ENCODE measurements at places on chromosomes 6 and 20.

DNA sequence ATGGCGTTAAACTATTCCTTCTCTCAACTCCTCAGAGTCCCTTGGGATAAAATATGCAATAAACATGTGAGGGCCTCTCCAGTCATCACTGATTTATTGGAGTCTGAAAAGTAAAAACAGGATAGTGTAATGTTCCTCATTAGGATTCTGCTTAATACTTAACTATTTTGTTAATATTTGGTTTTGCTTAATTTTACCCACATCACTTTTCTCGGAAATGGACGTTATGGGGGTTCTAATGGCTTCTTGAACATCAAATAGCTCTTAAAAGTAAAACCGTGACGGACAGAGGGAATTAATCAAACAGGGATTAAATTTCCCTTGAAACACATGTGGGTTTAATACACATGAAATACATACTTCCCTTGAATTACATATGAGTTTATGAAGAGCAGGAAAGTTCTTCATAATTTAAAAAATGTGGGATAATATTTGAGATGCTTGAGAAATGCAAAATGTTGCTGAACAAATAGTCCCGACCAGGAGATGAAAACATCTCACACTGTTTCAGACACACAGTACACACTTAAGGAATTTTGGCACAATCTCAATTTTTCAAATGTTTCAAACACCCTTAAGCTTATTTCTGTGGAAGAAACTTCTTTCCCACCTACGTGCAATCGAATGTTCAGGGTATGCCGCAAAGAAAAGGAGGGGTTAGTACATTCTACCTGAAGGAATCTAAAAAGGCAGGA lies 38.4 kb upstream of the EIF2S2 start:
- DNase-seq: no peak

DNA sequence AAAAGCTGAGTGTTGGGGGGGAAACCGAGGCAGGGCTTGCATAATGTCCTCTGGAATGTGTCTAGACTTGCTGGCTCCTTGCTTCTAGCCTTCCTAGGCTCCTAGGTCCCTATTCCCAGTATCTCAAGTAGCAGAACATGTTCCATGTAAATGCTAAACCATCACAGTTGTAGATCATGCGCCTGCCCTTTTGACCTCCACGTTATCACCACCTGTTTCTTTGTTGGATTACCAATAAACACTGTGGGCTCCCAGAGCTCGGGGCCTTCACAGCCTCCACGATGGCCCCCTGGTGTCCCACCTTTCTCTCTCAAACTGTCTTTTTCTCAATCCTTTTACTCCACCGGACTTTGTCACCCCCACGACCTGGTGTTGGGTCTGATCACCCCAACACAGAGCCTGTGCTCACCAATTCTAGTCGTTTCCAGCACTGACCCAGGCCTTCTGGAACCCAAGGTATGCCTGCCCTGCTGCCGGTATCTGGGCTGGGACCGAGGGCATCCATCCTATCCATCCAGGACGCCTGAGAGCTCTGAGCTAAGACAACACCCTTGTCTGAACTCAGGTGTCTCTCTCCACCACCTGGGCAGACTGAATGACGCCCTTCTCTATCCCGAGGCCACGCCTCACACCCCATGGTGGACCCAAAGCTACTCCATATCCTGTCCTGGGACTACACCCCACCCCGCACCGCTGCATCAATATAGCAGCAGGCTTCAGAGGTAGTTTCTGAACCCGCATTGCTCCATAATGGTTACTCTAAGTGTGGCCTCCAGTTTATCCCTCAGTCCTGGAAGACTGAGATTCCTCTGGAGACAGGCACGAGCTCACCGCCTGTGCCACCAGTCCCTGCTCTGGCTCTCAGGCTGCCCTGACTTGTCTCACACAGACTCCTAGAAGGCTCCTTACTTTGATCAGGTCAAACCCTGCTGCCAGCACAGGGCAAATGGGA lies 9.3 kb upstream of the PRR18 start:
- DNase-seq: no peak

DNA sequence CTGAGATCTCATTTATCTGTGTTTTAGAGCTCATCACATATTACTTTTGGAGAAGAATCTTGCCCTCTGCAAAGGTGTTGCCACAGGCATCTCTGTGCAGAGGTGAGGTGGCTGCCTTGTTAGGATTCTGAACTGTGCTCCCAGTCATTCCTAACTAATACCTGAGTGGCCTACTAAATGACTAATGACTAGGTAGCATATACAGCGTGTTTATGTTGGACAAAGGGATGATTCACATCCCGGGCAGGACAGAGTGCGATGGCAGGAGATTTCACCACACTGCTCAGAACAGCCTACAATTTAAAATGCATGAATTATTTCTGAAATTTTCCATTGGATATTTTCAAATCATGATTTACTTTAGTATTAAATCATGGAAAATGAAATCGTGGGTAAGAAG lies 23.1 kb upstream of the CGA start:
- no peak for DNase-seq

- DNase-seq: no peak
These were observed 7.7 kb downstream of the DEFB125 start for GRCh38 chr20:95215-95614.

DNA sequence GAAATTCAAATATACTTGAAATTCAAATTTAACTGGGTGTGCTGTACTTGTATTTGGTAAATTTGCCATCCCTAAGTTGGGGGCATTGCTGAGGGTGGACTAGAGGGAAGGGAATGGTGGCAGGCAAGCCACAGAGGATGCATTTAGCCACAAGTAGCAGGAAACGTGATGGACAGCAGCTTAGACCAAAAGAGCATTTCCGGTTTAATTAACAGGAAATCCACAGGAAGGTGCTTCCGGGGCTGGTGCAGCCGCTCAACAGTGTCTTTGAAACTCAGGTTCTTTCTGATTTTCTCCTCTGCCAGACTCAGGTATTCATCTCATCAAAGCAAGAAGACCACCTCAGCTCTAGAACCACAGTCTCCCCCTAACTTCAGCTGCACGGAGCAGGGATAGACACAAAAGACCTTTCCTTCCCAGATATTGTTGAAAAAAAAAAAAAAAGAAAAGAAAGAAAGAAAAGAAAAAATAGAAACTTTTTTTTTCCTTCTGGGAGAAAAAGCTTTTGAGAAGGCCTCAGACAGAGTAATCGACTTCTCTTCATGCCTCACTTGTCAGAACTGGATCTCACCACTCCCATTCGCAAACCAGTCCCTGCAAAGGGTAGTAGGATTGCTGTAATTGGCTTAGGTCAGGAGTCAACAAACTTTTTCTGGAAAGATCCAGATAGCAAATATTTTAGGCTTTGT lies 8.0 kb upstream of the BCAS1 start:
- DNase-seq: no peak

- DNase-seq: no peak
These were observed 67.9 kb upstream of the DOK5 start for GRCh38 chr20:54407459-54407858.

DNA sequence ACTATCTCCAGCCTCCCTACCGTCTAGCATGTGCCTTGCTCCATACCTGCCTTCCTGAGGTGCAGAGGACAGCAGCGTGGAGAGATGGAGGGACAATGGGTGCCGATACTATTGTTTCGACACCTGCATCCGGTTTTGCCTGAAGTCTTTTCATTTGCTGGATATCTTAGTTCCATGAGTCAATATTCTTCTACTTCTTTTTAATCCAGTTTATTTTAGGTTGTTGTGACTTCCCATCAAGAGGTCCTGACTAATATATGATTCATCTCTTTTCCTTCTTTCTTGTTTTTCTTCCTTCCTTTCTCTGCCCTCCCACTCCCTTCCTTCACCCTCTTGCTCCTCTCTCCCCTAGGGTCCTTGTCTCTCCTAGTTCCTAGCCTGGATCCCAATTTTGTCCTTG lies 91.4 kb downstream of the CDH26 start:
- DNase-seq: no peak

GRCh38 chr6:89066940-89067646 lies 13.5 kb upstream of the PNRC1 start:
- DNase-seq: no peak

- DNase-seq: no peak
These were observed 235.9 kb downstream of the BTBD3 start for GRCh38 chr20:12153628-12154027.

GRCh38 chr6:46505693-46506512 lies 14.7 kb upstream of the RCAN2 start:
- DNase-seq: no peak

DNA sequence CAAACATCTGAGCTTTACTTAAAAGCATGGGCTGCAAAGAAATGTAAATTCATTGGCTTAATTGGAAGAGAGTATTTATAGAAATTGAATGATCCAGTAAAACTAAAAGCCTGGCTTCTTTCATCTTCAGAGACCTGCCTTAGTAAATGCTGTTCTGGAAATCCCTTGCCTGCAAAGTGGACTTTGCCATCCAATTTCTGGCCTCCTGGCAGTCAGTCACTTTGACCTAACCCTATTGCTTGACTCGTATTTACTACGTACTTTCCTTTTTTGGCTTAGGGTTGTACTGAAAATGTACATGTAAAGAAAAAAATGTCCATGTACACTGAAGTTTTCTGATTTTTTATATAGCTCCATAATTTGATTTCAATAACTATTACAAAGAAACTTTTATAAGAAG lies 47.1 kb downstream of the E2F3 start:
- no peak for DNase-seq

DNA sequence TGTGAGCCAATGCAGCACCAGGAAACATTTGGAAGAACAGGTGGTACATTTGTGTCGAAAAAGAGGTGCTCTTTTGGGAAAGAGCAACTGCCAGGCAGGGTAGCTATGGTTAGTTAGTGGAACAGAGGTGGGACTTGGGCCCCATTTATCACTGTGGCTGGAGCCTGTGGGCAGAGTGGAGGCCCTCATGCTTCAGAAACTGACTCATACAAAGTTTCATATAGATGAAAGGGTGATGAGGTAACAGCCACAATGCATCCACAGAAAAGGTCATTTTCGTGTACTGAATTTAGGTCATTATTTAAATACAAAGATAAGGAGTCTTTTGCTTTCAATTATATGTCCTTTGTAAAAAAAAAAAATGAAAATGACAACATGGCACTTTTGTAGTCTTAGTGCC lies 76.4 kb upstream of the HS3ST5 start:
- no peak for DNase-seq

DNA sequence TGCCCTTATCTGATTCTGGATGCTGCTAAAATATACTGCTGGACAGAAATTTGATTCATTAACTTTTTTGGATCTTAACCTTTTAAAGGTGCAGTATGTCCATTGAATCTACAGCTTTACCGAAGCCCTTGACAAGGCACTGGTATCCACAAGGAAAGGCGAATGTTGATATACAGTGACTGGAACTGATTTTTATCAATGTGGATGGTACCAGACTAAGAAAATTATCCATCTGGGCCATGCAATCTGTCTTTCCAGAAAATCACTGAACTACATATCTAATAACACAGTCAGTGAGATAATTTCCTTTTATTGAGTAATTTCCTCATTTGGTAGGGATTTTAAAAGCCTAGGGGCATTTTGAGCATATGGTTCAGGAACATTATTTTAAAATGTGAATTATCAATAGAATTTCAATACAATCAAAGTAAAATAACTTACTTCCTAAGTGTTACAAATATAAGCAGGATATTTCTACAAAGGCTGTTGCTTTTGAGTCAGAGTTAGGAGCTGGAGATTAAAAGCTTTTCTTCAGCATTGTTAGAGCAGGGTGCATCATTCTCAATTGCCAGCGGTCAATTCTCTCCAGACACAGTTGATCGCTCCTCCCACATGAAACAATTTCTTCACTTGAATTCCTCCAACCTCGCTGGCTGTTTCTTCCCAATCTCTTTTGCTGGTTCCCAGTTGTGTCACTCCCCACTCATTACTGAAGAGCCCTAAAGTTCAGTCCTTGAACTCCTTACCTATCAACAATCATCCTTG lies 585.3 kb upstream of the FLRT3 start:
- DNase-seq: no peak

GRCh38 chr6:108836061-108836460 lies 12.2 kb upstream of the ARMC2 start:
- DNase-seq: no peak

DNA sequence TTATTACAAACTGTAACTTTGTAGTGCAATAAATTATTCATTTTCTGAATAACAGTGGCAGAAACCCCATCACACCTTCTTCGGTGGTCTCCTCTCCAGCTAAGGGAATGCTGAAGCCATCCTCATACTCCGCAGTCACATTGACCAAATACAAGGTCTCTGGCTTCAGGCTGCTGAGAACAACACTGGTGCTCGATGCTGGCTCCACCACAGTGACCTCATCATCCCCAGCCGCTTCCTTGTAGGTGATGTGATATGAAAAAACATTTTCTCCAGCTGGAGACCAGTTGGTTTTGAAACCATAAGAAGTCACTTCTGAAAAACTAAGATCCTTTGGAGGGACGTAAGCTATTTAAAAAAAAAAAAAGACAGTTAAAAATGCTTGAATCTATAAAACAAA lies 25.0 kb downstream of the COL12A1 start:
- no peak for DNase-seq

DNA sequence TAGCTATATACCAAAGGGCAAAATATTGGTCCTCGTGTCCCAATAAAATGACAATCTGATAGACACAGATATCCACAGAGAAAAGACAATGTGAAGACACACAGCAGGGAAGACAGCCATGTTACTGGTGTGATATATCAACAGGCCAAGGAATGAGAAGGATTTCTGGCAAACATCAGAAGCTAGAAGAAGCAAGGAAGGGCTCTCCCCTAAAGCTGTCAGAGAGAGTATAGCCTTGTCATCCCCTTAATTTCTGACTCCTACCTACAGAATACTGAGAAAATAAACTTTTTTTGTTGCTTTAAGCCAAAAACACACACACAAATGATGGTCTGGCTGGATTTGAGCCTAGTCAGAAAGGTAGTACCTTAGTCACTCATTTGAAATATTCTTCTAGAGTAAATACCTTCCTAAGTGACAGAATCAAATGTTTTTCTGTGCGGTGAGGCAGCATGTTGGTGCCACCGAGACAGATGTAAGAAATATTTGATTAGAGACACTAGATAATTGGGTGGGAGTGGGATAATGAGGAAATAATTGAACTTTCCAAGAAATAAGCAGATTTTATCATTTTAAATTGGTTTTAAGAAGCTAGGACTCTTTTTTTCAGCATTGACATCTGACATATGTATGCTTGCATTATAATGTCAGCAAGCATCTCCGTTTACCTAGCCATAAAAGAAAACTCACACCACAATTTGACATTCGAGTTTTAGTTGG lies 123.4 kb upstream of the TFAP2D start:
- DNase-seq: no peak

DNA sequence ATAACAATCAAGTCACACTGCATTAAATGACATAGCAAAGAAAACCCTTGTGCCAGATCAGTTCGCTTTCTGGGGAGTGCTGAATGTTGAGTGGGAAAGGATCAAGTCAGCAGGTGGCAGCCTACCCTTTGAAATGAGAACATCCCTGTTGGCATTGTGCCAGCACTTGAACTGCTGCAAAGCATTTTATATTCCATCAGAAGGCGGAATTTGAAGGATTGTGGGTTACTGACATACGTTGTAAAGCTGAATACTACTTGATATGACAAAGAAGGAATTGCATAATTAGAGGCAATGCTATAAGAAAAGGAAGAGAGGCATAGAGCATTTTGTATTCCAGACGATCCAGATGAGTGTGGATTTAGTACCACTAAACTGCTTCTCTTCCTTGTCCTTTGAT lies 26.5 kb downstream of the BCKDHB start:
- no peak for DNase-seq

- no peak for DNase-seq
These were observed 7.9 kb downstream of the SRSF6 start for GRCh38 chr20:43465625-43465943.

- no peak for DNase-seq
These were observed 101.1 kb downstream of the MAP3K7 start for GRCh38 chr6:90485635-90486277.
